ENCODE measurements at places on chromosomes 12 and 14.

DNA sequence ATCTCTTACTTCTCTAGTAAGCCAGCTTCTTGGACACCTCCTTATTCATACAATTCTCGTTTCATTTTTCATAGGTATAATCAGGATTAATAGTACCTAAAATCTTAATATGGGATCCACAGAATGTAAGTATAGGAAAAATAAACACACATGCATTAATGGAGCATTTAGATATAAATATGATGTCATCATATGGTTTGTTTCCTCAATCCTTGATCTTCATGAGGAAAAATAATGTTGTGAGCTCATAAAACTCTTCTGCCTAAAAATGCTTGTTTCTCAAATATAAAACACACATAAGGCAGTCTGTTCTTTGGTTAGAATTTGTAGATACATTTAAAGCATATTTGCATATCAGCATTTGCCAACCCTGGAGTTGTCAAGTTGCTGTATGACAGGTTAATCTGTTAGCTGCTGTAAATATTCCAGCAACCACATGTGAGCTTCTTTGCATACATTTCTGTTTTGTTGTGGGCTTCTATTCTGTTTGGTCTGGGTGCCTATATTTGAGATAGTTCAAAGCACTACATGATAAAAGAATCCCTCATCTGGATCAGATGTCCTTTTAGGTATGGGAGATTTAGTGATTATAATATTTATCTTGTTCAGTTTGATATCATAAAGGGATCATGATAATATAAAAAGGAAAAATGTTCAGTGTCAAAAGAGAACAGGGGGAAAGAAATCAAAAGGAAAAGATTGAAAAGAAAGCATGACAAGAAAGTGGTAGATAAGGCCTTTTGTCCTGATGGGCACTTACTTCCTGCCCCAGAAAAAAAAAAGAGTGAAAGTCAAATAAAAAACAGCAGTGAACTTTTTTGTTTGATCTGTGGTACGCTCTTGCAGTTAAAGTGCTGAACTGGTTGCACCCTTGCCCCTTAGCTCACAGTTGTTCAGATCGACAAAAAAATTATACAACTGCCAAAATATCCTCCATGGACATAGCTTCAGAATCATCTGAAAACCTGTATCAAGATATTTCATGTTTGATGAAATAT is 68.6 kb downstream of the ACSS3 start:
- no peak for DNase-seq

GRCh38 chr12:92363295-92364146 is 217.9 kb upstream of the BTG1 start:
- no peak for DNase-seq

DNA sequence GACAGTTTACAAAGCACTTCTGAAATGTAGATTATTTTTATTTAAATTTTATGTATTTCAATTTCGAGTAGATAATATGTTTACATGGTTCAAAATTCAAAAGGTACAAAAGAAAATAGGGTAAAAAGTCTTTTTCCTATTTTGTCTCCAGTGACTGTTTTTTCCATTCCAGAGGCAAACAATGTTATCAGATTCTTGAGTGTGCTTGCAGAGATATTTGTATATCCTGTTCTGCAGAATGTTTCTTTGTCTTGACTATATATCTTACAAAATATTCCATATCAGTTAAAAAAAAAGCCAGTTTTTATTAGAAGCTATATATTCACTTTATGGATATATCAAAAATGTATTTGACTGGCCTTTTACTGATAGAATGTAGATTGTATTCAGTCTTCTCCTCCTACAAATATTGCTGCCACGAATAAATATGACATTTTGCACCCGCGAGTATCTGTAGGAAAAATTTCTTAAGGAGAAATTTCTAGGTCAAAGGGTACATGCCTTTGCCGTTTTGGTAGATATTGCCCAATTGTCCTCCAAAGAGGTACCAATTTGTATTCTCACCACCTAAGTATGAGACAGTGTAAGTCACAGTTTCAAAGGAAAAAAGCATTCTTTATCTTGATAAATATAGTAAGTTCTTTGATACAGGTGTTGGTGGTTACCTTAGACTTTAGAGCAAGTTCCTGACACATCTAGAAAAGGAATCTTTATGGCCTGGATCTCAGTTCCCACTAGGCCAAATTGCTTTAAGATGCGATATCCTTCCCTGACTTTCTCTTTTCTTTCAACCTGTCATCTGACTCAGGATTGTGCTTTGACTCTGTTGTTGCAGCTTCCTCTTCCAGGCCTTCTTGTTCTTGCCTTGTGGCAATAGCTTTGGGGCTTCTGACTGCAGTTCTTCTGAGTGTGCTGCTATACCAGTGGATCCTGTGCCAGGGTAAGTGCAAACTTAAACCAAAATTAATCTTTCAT is 2.3 kb downstream of the KLRG1 start:
- no peak for DNase-seq

DNA sequence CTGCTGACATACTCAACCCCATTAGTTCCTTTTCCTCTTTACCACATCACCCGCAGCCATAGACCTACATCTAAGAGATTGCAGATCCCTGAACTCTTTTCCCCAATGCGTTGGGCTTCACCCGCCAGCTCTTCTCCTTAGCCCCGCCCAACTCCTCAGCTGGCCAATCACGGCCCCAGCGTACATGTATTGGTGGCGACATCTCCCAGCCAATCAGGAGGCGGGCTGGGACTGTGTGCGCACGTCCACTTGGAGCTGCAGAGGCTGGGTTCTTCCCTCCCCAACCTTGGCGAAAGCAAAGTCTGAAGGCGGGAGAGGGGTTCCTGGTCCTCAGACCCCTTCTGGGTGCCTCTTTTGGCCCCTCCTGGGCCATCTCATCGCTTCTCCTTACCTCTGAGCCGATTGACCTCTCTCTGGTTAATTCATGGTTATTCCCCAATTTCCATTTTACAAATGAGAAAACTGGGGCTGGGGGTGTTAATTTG is 11.0 kb downstream of the PDE1B start:
- DNase-seq, result peak; percentile 98

DNA sequence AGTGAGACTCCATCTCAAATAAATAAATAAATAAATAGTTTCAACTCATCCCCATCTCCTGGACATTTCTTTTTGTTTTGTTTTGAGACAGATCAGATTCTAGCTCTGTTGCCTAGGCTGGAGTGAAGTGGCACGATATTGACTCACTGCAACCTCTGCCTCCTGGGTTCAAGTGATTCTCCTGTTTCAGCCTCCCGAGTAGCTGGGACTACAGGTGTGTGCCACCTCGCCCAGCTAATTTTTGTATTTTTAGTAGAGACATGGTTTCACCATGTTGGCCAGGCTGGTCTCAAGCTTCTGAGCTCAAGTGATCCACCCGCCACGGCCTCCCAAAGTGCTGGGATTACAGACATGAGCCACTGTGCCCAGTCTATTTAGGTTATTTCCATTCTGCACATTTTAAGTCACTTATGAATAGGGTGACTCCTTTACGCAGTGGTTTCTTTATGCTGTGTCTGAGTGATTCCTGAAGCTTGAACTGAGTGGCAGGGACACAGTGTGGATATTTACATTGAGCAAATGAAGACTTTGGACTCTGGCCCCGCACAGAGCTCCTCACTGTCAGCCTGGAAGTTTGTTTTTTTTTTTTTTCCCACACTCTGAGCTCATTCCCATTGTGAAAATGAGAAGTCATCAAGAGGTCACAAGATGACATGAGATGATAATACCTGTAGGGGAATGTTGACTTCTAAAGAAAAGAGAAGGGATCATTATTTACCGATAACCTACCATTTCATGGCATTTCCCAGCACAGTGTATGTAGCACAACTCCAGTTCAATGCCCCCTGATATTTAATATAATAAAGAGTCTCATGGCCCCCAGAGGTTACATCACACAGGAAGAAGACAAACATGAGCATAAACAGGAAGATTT is 72.6 kb downstream of the TBX3 start:
- DNase-seq, result no peak
